ENCODE measurements at places on chromosomes 3 and 15.

DNA sequence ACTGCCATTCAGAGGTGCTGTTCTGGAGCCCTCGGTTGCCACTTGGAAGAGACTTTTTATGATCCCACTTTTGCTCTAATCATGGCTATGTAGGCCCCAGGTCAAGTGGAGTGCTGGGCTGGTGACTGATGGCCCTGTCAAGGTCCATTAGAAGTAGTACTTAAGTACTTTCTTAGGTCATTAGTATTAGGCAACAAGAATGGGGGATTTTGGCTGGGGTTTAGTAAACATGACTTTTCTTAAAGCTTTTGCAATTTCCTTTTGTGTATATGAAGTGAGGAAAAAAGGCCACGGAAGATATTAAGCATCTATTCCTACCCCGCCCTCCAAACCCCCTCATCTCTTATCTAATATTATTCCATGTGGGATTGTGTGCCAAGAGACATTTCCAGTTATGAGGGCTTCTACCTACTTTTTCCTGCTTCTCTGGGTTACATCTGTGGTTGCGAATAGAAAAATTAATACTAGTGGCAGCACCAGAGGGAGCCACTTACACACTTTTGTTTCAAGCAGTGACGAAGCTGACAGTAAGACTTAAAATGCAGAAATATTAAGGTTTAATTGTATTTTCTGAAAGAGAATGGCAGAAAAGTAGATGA, 13.9 kb downstream of the NLGN1 start:
- DNase-seq: no peak

DNA sequence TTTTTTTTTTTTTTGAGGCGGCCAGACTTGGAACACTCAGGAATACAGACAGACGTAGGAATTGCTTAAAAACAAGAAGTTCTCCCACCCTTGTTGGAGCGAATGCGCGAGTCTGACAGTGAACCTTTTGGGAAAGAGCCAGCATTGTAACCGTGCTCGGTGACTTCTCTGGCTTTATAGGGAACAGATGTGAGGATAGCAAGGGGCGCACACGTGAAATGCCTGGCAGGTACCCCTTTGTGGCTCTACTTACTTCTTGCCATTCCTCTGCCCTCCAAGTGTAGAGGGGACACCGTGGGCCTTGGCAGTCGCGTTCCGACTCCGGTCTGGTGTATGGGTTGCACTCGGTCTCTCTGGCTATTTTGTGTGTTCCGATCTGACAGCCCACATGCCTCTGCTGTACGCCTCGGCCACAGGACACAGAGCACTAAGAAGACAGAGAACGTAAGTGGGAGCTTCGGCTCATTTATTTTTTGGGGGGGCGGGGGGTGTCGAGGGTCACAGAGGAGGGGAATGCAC, 126.4 kb downstream of the ADAMTS9 start:
- DNase-seq: no peak

DNA sequence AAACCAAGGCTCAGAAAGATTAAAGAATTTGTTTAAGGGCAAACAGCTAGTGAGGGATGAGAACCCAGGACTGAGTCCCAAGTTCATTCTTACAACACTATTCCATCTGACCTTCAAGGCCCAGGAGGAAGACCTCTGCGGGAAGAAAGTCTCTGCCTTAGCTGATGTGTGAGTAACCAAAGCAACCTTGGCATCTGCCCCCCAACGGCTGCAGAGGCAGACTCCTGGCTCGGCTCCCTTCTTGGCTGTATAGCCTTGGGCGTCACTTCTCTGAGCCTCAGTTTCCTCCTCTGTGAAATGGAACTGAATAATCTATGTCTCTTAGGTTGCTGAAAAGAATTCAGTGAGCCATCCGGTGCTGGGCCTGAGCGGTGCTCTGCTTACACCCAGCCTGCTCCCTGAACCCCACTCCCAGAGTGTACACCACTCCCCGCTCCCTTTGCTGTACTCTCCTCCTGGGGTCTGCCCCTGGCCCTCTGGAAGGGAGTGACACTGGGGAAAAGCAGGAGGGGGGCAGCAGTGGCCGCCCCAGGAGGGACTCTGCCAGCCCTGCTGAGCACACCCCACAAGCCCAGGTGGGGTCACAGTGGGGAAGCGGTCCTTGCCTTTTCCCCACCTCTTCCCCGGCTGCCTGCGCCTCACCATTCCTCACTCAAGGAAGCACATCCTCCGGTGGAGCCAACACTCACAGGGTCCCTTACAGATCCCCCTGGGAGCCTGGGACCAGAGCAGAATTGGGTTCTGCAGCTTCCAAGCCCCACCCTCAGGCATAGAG, 97.3 kb downstream of the IQSEC1 start:
- DNase-seq: no peak

- no peak for DNase-seq
Observed at GRCh38 chr3:161925749-161926360, 429.2 kb downstream of the OTOL1 start.

GRCh38 chr3:187852842-187853730, 107.8 kb upstream of the BCL6 start:
- no peak for DNase-seq

- no peak for DNase-seq
Observed at GRCh38 chr3:189655617-189656016, 24.4 kb downstream of the TP63 start.

- no peak for DNase-seq
Observed at GRCh38 chr3:100516232-100516631, 23.8 kb downstream of the TMEM45A start.

Data from WTC11 (cell line).